ENCODE measurements at places on chromosomes 13 and 19.

- DNase-seq: no peak
Measured at GRCh38 chr13:89518289-89519077, 1829.0 kb upstream of the MIR17HG start.

GRCh38 chr13:110531671-110532083 lies 29.8 kb downstream of the RAB20 start:
- no peak for DNase-seq

DNA sequence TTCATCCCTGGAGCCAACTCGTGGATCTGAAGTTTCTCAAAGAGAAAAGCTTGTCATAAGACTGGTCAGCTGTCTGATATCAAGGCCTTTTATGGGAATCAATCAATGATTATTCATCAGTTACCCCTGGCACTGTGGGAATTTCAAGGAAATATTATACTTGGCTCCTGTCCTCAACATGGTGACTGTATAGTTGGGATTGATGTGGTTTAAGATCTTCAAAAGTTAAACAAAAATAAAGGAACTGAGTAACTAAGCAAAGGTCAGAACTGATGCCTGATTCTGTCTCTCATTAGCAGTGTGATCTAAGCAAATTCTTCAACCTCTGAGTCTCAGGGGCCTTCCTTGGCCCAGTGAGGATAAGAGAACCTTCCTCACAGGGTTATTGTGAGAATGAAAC lies 22.2 kb upstream of the SERPINE3 start:
- DNase-seq: no peak

DNA sequence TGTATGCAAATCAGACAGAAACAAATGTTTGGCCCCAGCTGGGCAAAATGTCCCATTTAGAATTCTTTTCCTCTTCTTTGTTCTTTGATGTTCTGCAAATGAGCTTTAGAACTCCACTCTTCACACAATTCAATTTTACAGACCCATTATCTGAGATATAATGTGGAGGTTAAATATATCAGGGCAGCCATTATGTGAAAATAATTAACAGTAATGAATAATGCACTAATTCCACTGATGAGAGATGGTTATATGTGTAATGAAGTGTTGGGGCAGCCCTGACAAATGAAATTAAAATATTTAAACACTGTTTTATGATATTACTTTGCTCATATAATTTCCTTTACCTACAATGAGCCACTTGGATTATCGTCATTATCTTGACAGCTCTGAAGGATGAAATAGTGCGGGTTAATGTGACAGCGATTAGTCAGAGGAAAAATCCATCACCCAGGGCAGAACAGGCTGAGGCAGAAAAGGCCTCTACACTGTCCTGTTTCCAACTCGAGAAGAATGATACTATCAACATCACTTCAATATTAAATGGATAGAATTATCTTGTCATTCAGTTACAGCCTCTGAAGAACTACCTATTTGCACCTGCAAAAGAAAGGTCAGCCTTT lies 321.1 kb downstream of the RBM26 start:
- no peak for DNase-seq

- DNase-seq: no peak
Measured at GRCh38 chr19:19211499-19212420, at the start of gene NCAN. TSS of gene NCAN (plus strand) at chr19:19211958. CDS start at chr19:19216954, 4,996 bp downstream.

DNA sequence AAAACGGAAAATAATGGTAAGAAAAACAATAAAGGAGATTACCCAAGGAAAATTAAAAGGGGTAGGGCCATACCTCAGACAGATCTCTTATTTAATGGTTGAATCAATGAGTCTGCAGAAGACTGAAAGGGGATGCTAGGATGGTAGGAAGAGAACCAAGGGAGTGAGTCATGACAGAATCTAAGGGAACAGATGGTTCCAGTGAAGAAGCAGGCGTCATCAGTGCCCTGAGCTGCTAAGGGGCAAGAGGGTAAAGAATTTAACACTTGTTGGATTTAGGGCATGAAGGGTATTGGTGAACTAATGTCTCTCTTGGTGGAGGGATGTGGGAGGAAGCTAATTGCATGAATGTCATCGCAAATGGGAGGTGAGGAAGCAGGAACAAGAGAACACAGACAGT lies 329.2 kb upstream of the TSHZ3 start:
- DNase-seq: no peak

- DNase-seq: no peak
Measured at GRCh38 chr19:6026390-6027227, 48.7 kb upstream of the RANBP3 start.

- no peak for DNase-seq
Measured at GRCh38 chr13:76830805-76831204, 55.4 kb downstream of the KCTD12 start.

GRCh38 chr13:112664501-112665203 lies 25.2 kb upstream of the ATP11A start:
- no peak for DNase-seq

- DNase-seq: no peak
Measured at GRCh38 chr19:35059006-35059798, 17.7 kb downstream of the HPN start.

DNA sequence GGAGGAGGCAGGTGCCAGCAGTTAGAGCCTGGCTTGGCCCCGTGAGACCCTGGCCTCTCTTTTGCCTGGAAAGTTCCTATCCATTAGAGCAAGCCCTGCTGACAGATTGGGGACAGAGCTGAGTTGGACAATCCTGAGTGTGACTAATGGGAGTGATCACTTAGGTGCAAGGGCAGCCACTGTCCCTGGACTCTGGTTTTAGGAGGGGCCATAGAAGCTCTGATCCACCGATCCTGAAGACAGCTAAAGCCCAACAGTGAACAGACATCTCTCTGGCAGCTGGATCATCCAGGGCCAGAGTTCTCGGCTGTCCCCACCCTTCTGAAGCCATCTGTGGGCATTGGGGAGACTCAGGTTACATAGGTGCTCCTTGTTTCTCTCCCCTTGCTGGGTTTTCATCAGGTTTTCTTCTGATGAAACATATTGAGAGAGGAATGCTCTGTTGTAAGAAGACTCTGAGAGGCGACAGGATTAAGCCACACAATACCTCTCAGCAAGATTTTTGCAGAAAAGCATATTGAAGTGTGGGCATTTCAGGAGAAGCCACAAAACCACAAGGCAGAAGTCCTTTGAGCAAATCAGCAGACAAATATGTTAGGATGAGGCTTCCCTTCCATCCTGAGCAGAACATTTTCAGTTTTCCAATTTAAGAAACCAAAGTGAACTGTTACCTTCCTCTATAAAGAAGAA lies 288.0 kb upstream of the MAB21L1 start:
- no peak for DNase-seq

- DNase-seq: no peak
Measured at GRCh38 chr13:49584771-49585182, 581 bp downstream of the RCBTB1 start.

- no peak for DNase-seq
Measured at GRCh38 chr13:94662274-94662945, 49.9 kb downstream of the SOX21 start.

GRCh38 chr13:110114316-110114715 lies 192.6 kb downstream of the COL4A1 start:
- no peak for DNase-seq

DNA sequence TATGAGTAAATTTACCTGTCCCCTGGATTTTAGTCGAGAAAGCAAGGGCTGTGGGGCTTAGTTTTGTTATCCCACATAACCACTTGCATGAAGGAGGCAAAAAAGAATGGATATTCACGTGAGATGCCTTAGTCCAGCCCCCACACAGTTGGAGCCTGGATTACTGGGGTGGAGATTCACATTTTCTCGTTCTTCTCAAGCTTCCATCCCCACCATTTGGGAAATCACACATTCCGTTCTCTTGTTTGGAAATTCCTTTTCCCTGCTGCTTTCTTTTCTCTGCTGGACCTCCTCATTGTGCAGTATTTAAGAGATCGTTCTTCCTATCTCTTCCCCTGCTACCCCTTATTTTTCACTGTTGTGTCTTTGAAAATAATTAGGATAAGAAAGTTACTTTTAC lies 45.1 kb upstream of the FARP1 start:
- DNase-seq: no peak

DNA sequence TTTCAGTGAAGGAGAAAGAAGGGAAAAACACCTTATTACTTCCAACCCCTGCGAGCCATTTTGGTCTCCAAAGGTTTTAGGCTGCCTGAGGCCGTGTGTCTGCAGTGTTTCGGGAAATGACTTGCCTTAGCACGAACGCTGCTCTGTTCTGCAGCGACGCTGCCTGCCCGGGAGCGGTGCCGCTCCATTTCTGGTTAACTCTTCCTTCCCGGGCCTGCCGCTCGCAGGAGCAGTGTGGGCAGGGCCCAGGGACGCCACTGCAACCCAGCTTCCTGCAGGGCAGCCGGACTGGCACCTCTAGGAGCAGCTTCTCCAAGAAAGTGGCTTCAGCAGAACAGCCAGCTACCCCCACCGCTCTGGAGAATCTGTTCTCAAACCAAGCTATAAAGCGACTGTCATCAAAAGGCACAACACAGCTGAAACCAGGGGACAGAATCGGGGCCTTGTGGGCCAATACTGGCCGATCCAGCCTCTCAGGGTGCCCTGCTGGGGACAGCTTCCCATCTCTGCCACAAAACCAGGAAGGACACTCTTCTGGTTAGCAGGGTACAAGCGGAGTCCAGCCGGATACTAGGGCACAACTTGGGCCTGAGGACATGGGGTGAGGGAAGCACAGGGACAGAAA lies 72.2 kb downstream of the KCTD15 start:
- DNase-seq: no peak

DNA sequence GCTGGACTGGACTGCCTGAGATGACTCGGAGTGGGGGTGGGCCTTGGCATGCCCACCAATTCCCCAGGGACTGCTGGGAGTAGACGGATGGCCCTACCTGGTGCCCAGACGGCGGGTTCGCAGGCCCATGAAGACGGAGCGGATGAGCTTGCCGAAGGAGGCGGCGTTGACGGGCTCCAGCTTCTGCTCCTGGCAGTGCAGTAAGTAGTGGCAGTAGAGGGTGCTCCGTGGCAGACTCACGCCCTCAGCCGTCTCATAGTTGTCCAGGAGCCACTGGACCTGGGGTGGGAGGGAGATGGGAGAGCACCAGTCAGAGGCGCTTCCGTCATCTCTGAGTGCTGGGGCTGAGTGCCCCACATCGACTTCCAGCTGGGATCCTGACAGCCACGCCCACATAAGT lies 17.6 kb downstream of the DCAF15 start:
- no peak for DNase-seq

GRCh38 chr13:26780411-26780810 lies 19.8 kb upstream of the GPR12 start:
- no peak for DNase-seq

- DNase-seq: no peak
Measured at GRCh38 chr13:109586509-109587346, 199.7 kb downstream of the IRS2 start.

DNA sequence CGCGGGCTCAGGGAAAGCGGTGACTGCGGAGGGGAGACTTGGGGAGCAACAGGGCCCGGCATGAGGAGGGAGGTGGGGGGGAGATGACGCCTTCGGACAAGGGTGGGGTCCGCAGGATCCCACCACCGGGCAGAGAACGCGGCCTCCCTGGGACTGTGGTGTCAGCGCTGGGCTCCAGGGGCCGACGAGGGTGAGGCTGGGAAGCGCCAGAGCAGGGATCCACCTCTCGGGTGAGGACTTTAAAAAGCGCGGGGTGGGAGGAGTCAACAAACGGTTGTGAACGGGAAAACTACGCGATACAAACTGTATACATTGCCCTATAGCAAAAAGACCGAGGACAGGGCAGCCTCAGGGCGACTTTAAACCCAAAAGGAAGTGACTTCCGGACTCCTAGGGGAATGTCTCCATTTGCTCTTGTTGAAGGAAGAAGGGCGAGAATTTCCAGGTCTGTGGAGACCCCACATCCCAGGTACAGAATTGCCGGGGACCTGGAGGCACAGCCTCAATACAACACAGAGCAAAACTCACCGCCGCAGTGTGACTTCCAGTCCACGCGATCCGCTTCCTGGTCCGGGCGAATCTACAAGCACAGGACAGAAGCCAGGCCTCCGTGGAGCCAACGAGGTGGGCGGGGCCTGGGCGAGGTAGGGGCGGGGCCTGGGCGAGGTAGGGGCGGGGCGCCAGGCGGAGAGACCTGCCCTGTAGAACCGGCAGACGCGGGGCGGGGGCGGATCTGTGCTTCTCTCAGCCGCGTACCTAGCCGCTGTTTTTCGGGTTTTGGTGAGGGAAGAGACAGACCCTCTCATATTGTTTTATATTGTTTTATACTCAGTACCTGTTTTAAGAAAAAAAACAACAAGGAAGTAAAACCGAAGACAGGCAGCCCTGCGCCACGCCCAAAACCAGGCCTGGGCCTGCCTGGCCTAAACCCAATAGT lies at the start of gene ZNF888:
ZNF888 (minus strand) TSS at position 588 of the 937 bp plus-strand sequence. CDS start 5,555 bp downstream, outside the sequence.
- no peak for DNase-seq

DNA sequence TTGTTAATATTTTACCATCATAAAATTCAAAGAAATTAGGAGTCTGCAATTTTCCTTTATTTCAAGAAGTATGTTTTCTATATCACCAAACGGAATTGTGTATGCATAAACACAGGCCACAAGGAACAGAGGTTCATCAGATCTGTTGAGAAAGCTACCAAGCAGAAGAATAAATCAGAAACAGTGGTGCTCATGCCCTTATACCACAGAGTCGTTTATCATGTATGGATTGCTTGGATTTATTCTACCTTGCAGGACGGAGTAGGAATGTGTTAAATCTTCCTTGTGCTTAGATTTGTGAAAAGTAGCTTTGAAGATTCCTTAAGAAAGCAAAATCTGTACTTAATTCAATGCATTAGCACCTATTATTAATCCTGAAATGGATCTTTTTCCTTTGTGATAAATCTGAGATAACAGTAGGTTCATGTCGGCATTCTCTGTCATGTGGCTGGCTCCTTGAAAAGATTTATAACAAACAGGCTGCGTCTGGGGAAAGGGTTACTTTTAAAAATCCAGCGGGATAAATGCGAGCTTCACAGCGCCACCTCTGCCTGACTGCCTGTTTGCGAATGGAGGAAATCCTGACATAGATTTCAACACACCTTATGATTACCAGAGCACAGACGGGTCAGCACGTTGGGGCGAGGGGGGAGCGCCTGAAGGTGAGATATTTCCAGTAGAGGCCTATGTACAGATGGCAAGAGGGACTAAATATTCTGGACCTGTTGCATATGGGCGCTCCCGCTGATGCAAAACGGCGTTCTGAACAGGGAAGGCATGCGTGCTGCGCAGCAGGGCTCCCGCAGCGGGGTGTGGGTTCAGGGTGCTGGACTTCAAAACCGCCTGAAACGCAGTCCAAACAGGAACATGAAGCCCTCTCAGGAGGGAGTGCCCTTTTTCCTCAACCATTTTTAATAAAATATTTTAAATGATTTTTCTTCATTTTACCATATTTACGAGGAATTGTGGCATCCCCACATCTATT lies 445.5 kb upstream of the SGCG start:
- no peak for DNase-seq

GRCh38 chr13:29689548-29689947 lies 94.1 kb upstream of the SLC7A1 start:
- no peak for DNase-seq

DNA sequence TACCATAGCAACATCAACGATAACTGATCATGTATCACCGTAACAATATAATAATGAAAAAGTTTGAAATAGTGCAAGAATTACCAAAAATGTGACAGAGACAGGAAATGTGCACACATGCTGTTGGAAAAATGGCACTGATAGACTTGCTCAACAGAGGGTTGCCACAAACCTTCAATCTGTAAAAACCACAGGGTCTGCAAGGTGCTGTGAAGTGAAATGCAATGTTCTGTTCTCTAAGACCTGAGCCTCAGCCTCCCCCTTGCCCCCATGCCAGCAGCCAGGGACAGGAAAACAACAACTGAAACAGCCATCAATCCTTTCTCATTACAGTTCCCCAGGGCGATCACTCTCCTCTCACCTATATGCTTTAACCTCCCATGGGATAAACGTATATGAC lies 88.4 kb downstream of the USP12 start:
- peak; percentile 76 for DNase-seq

GRCh38 chr19:18223860-18224524 lies 2.2 kb downstream of the PDE4C start:
- no peak for DNase-seq
